NCI-H1048 (cell line): ENCODE measurements at places on chromosomes 12 and 14.
A peak's percentile ranks its signal among the peaks of the same experiment; 100 is the strongest.

- peak; percentile 44 for DNase-seq
Measured at GRCh38 chr14:55957950-55958349, 160.3 kb upstream of the PELI2 start.

DNA sequence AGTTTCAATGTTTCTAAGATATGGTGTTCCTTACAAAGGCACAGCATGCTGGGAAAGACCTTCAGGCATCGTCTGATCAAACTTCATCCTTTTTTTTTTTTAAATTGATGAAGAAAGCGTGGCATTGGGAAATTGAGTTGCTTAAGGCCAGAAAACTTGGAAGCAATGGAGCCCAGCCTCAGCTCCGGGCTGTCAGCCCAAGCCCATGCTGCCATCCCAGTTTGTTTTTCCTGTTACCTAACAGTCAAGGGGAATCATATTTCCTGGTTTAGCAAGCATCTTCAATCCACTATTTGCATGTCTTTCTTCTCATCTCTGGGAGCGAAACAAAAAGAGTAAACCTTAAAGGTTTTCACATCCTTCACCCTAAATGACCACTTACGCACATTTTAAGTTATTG lies 200.2 kb downstream of the CHST11 start:
- DNase-seq = no peak

- DNase-seq = no peak
Measured at GRCh38 chr12:115752913-115753726, 524.4 kb downstream of the MED13L start.

GRCh38 chr14:69321601-69322330 lies 61.8 kb downstream of the GALNT16 start:
- no peak for DNase-seq

- no peak for DNase-seq
Measured at GRCh38 chr12:64995816-64996215, 125.3 kb downstream of the WIF1 start.

DNA sequence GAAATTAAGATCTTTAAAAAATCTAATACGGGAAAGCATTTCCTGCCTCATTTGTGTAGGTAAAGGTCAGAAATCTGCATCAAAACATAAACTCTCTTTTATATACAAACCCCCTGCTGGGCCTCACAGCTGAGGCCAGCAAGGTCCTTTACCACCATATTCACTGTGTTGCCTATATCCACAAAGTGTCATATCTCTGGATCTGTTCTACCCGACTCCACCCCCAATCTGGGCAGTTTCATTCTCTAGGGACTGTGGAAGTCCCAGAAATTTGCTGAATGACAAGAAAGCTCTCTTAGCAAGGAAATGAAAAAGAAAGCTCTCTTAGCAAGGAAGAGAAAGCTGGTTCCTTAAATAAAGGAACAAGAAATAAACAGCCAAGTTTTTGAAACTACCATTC lies 301.7 kb downstream of the KCNH5 start:
- DNase-seq = no peak

GRCh38 chr12:119593578-119594398 lies at the start of gene TMEM233:
Gene TMEM233 (plus strand): TSS chr12:119593774. CDS start chr12:119593849, 75 bp downstream.
- no peak for DNase-seq

DNA sequence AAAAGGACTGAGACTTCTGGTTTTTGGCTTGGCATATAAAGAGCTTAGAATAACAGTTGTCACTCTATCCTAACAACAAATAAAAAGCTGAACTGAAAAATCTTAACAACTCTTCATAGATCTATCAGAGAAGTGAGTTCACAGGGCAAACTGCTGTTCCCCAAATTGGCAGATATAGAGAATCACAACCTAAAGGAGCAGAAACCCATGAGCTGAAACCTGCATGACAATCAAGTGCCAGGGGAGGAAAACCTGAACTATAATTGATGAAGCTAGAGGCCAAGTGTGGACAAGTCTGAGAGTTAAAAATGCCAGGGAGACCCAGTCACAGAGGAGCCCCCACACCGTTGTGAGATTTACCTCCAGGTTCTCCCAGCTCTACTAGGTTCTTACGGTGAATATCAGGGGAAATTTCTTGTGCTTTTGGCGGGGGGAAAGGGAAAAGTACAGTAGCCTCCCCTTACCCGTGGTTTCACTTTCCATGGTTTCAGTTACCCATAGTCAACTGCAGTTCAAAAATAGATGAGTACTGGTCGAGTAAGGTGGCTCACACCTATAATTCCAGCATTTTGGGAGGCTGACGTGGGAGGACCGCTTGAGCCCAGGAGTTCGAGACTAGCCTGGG lies 53.9 kb downstream of the ATF7 start:
- DNase-seq = no peak

GRCh38 chr12:91033251-91033650 lies 24.6 kb downstream of the KERA start:
- DNase-seq = no peak

DNA sequence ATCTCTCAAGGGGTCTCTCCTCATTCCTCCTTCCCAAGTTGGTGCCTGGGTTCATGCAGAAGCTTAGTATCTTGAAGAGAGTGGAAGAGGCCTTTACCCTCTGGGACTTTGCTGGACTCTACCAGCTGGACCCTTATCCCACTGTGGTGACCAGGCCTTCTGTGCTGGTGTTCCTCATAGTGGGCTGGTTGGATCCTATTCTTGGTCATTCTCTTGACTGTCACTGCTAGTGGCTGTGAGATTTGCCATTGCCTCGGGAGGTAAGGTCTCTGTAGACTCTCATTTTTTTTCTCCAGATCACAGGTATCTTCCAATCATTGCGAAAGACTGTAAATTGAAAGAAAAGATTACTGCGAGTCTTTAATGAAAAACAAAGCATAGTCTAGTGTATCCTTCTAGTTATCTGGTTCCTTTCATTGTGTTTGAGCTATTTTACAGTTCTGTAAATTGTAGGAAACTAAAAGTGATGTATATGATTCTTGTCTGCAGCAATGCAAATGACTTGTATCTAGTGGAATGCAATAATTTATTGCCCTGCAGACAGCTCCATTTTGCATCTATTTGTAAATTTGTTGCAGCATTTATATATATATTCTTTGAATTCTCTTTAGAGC lies 217.9 kb downstream of the AEBP2 start:
- DNase-seq = no peak

DNA sequence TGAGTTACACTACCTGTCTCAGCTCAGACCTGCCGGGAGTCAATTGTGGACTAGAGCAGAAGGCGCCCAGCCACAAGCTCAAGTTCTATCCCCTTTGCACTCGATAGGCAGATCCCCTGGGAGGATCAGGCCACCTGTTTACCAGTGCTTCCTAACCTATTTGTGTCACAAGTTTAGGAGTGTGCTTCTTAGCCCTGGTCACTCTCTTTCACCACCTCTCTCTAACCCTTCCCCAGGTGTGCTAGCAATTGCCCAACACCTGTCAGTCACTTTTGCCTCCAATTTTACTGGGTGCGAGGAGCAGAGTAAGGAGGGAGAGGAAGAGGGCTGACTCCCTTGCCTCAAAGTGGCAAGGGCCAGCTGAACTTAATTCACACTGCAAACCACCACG lies 745 bp upstream of the NAA30 start:
- no peak for DNase-seq

DNA sequence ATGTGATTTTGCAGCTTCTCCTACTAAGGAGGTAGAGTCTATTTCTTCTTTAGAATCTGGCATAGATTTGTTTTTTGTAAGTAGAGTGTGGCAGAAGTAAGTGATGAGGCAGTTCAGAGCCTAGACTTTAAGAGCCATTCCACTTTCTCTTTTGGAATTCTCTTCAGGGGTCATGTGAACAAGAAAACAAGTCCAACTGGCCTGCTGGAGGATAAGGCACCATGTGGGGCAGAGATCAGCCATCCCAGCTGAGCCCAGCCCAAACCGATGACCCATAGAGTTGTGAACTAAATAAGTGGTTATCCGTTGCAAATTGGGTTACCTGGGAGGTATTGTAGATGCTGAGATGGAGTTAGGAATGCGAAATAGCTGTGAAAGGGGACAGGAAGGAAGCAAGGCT lies 60.3 kb upstream of the TBPL2 start:
- no peak for DNase-seq

DNA sequence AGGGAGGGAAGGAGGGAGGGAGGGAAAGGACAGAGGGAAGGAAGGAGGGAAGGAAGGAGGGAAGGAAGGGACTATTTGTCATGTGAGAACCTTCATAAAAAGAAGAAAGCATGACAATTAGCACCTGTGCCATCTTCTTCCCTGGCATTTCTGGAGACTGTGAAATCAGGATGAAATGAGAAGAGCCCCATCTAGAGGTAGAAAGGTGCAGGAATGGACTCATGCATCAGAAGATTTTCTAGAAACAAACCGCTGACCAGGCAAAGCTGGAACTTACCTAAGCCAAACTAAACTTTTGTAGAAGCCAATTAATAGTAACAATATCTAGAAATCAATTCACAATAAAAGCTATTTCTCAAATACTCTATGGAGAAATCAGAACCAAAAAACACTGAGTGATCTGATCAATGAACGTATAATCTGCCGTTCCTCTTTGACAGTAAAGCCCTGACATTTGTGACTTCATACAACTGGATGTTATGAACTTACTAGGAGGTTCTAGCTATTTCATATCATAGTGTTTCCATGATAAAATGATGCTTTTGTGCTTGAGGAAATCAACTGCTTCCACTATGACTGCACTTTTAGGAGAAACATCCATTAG lies 24.4 kb upstream of the CRACR2A start:
- DNase-seq = no peak

- peak; percentile 68 for DNase-seq
Measured at GRCh38 chr12:65948320-65949008, 124.2 kb downstream of the HMGA2 start.

DNA sequence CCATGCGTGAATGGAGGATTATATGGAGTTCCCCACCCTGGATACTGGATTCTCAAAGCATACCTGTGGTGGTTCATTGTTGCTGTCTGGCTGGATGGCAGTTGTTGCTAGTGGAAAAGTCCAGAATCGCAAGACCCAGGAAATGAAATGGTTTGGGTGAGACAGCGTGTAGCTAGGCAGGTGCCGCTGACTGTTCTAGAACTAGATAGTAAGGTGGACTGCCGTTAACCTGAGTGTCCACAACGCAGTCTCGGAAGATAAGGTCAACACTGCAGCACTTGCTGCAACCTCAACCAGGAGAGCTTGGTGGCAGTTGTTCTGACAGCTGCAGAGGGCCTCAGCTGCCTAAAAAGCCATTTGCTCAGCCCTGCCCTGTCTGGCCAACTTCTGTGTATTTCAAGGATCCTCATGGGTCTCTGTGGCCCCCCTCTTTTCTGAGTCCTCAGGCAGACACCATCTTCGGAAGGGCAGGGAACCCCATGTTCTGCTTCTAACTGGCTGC lies 15.5 kb upstream of the IRF2BPL start:
- DNase-seq = no peak

- DNase-seq = no peak
Measured at GRCh38 chr14:101917413-101918017, 46.9 kb upstream of the DYNC1H1 start.

- DNase-seq = no peak
Measured at GRCh38 chr12:67477681-67478265, 170.8 kb upstream of the DYRK2 start.

DNA sequence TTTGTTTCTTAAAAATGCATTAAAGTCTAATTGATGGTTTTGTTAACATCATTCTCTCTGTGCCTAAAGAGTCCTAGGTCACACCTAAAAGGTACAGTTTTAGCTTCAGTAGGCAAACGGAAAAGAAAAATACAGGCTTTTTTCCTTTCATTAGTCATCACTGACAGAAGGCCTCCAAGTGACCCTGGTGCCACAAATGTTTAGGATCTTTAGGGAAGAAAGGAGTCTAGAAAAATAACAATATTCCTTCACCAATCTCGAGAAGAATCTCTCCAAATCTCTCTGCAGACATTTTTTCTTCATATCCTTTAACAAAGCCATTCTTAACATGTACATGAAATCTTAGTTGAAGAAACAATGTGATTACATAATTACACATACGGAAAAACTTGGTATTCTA lies 2.0 kb downstream of the DENND5B start:
- DNase-seq = no peak

DNA sequence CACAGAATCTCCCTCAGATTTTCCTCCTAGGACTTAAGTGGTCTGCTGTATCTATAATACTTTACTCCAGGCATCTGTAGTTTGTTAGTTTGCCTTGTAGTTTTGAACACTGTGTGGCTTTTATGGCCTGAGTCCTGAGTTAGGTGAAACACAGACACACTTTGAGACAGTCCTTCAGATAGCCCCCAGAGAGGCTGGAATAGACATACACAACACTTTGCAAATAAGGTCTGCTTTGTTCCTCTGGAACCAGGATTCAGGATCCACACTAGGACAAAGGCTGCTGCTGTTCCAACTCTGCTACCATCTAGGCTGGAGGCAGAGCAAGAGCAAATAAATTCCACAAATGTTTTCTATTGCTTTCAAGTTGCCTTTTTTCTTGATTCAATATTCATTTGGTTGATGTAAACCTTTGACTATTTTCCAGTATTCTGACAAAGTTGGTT lies 41.4 kb upstream of the INSM2 start:
- DNase-seq = no peak
